Memory B cell (primary cell): ENCODE measurements at places on chromosomes 2 and 18.

- no peak for DNase-seq
- no peak overlapping the region for H3K4me3 ChIP-seq
- H3K36me3 ChIP-seq = no peaks in the 10 kb centered on the region
- peaks cover 5% of the 10 kb centered on the region for H3K27me3 ChIP-seq
- H3K27ac ChIP-seq = no peak overlapping the region
These were observed 69.6 kb upstream of the CD28 start for GRCh38 chr2:203636588-203637470.

GRCh38 chr2:234932591-234933168 lies 19.1 kb upstream of the SH3BP4 start:
- H3K4me3 ChIP-seq = no peak overlapping the region
- peaks cover 17% of the 10 kb centered on the region for H3K27me3 ChIP-seq
- H3K27ac ChIP-seq = no peak overlapping the region
- H3K36me3 ChIP-seq = peaks cover 2% of the 10 kb centered on the region
- DNase-seq = no peak

GRCh38 chr2:204108781-204109295 lies 172.3 kb downstream of the ICOS start:
- DNase-seq = no peak
- no peak overlapping the region for H3K4me3 ChIP-seq
- peaks cover 6% of the 10 kb centered on the region for H3K4me1 ChIP-seq
- peaks cover 15% of the 10 kb centered on the region for H3K27me3 ChIP-seq
- H3K36me3 ChIP-seq = no peaks in the 10 kb centered on the region
- H3K27ac ChIP-seq = no peak overlapping the region

DNA sequence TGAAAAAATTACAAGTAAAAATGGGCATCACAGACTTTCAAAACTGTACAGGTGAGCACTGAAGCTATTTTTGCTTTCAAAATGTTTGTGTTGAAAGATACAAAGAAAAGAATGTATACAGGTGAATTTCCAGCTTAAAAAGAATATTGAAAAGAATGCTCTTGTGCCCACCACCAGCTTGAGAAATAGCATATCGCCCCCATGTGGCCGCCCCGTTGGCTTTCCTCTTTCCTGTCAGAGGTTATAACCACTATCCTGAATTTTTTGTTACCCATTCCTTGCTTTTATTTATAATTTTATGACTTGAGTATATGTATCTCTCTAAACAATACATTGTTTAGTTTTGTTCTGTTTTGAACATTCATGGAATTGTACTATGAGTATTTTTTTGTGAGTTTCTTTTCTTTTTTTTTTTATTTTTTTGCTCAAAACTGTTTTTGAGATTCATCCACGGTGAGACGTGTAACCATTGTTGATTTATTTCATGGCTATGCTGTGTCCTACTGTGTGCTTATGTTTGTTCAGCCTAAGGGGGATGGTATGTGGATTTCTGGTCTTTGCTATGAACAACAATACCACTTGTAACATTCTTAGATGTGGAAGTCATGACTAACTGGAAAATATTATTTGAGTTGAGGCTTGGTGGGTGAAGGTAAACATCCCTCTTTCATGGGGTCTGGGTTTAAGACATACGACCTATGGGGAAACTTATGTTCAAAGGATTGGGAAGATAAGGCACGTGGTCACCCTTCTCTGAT lies 11.6 kb downstream of the TRPM8 start:
- no peak overlapping the region for H3K4me3 ChIP-seq
- no peaks in the 10 kb centered on the region for H3K4me1 ChIP-seq
- DNase-seq = no peak

DNA sequence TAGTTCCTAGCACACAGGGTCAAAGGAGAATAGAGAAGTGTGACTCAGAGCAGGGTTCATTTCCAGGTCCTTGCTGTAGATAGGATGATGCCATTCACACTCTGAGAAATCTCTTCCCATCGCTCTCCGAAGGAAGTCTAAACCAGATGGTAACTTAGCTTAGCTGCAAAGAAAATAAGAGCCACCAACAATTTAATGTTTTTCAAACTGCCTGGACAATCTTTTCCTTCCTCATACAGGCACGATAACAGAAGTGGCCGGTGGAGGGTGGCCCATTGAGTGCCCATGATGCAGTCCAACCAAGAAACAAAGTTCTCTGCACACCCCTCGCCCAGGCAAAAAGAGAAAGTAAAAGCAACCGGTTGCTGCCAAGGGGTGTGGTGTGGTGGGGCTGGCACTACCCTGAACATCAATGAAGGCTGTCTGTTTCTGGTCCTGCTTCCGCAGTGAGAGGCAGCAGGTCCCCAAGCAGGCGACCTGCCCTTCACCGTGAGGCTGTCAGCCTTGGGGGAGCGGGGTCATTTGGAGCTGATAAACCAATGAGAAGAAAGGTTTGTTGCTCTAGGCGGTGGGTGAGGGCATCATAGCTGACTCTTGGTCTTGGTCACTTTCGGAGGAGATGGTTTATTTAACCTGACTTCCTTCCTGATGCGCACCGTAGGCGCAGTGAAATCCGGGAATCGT lies 105.6 kb upstream of the CD302 start:
- peak; percentile 51 for DNase-seq
- peak overlapping the region; percentile 98 for H3K4me3 ChIP-seq
- H3K27me3 ChIP-seq = no peaks in the 10 kb centered on the region

- H3K4me3 ChIP-seq = peak overlapping the region; percentile 6
- peaks cover 24% of the 10 kb centered on the region for H3K36me3 ChIP-seq
- H3K27ac ChIP-seq = peak overlapping the region; percentile 76
- H3K27me3 ChIP-seq = no peaks in the 10 kb centered on the region
- no peak for DNase-seq
These were observed 101.7 kb downstream of the COBLL1 start for GRCh38 chr2:164739966-164740365.

DNA sequence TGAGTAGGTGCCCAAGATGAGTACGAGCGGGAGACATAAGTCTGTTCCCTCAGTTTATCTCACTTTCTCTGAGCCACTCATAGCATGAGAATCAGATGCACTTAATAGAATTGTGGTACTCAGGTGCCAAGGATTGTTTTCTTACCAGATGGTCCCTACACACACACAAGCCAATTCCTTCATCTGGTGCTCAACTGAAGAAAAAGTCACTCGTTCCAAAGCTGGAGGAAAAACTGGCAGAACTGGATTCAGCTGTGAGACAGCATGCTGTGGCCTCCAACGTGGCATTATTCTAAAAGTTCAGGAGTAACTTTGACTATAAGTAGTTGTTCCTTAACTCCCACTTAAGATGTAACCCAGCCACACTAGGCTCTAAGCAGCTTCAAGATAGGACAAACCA lies 33.4 kb upstream of the ABCA12 start:
- DNase-seq = no peak
- H3K36me3 ChIP-seq = no peaks in the 10 kb centered on the region
- H3K27me3 ChIP-seq = no peaks in the 10 kb centered on the region
- H3K4me3 ChIP-seq = no peak overlapping the region
- H3K27ac ChIP-seq = no peak overlapping the region
- peaks cover 5% of the 10 kb centered on the region for H3K4me1 ChIP-seq

- H3K27ac ChIP-seq = no peak overlapping the region
- DNase-seq = no peak
- no peaks in the 10 kb centered on the region for H3K36me3 ChIP-seq
- no peak overlapping the region for H3K4me3 ChIP-seq
These were observed 401.4 kb downstream of the ALK start for GRCh38 chr2:29520001-29520400.

GRCh38 chr2:215900203-215900611 lies 113.1 kb downstream of the MREG start:
- H3K4me3 ChIP-seq = no peak overlapping the region
- no peaks in the 10 kb centered on the region for H3K36me3 ChIP-seq
- peaks cover 5% of the 10 kb centered on the region for H3K27me3 ChIP-seq
- no peak for DNase-seq

GRCh38 chr2:121427187-121427689 lies 103.4 kb upstream of the RNU4ATAC start:
- peaks cover 32% of the 10 kb centered on the region for H3K36me3 ChIP-seq
- H3K4me3 ChIP-seq = no peak overlapping the region
- no peaks in the 10 kb centered on the region for H3K4me1 ChIP-seq
- DNase-seq = no peak

DNA sequence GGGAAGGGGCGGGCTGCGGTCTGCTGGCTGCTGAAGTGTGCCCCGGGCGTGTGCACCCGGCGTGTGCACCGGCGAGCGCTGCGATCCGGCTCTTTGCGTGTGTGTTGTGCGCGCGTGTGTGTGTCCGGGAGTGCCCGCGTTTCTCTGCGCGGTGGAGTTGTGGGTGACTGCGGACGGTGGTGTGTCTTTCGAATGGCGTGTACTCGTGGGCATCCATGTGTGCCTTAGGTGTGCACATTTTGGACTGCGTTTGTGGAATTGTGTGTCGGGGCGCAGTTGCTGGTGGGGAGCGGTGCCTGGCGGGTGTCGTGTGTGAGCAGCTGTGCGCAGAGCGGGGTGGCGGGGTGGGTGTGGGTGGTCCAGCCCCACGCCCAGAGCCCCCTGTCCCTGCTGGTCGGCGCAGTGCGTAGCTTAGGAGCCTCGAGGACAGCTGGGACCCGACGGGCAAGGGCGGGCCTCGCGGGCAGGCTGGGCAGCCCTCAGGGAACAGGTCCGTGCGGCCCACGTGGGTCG lies 533 bp downstream of the HPCAL1 start:
- peak overlapping the region; percentile 99 for H3K4me3 ChIP-seq
- DNase-seq = no peak
- no peaks in the 10 kb centered on the region for H3K27me3 ChIP-seq
- H3K36me3 ChIP-seq = no peaks in the 10 kb centered on the region
- H3K4me1 ChIP-seq = peaks cover 31% of the 10 kb centered on the region
- H3K27ac ChIP-seq = peak overlapping the region; percentile 54

- DNase-seq = no peak
- no peak overlapping the region for H3K4me3 ChIP-seq
- H3K27ac ChIP-seq = no peak overlapping the region
- peaks cover 8% of the 10 kb centered on the region for H3K4me1 ChIP-seq
- no peaks in the 10 kb centered on the region for H3K27me3 ChIP-seq
These were observed 146.2 kb upstream of the MSH6 start for GRCh38 chr2:47636596-47637264.

- no peak overlapping the region for H3K27ac ChIP-seq
- no peak overlapping the region for H3K4me3 ChIP-seq
- H3K27me3 ChIP-seq = peaks cover 22% of the 10 kb centered on the region
- peaks cover 2% of the 10 kb centered on the region for H3K36me3 ChIP-seq
These were observed 56.3 kb upstream of the LAPTM4A start for GRCh38 chr2:20107776-20108175.

- H3K27me3 ChIP-seq = peaks cover 6% of the 10 kb centered on the region
- peaks cover 2% of the 10 kb centered on the region for H3K4me1 ChIP-seq
- no peak overlapping the region for H3K4me3 ChIP-seq
- no peak for DNase-seq
- no peaks in the 10 kb centered on the region for H3K36me3 ChIP-seq
These were observed 40.5 kb downstream of the RDH14 start for GRCh38 chr2:18519914-18520450.

DNA sequence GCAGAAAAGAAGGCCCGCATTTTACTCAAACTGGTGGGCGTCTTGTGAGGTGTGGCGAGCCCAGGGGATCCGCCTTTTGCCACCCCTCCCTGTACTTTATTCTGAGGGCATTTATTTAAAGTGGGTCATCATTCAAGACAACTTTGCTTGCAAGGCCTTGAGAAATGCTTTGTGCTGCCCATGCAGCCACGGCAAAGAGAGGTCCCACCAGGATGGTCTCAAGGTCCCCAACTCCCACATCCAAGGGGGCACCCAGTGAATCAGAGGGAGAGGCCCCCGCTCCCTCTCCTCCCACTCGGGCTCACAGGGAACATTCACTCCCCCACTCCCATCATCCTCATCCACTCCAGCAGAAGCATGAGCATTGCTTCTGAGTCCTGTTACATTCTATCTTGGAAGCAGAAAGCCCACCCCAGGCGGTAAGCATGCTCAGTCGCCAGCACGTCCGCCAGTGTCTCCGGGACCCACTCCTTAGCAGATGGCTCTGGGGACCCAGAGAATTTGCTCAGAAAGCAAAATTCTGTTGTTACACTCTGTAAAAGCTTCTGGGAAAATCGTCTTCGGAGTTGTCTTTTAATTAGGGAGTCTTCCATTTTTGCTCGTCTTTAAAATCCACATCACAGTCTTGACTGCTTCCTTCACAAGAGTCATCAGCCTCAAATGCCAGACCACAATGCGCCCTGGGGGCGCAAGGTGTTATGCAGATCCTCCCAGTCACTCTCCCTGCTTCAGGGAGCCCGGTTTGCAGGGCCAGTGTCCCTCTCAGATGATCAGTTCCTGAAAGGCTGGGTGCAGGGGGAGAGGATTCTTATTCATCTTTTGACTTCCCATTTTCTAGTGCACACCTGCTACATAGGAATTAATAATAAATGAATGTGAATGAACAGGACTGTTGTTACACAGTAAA lies 99.4 kb upstream of the NCK2 start:
- H3K4me3 ChIP-seq = no peak overlapping the region
- no peak for DNase-seq
- no peaks in the 10 kb centered on the region for H3K4me1 ChIP-seq

GRCh38 chr2:229080172-229080571 lies 190.9 kb downstream of the PID1 start:
- H3K27ac ChIP-seq = no peak overlapping the region
- H3K36me3 ChIP-seq = no peaks in the 10 kb centered on the region
- H3K4me1 ChIP-seq = no peaks in the 10 kb centered on the region
- no peaks in the 10 kb centered on the region for H3K27me3 ChIP-seq

DNA sequence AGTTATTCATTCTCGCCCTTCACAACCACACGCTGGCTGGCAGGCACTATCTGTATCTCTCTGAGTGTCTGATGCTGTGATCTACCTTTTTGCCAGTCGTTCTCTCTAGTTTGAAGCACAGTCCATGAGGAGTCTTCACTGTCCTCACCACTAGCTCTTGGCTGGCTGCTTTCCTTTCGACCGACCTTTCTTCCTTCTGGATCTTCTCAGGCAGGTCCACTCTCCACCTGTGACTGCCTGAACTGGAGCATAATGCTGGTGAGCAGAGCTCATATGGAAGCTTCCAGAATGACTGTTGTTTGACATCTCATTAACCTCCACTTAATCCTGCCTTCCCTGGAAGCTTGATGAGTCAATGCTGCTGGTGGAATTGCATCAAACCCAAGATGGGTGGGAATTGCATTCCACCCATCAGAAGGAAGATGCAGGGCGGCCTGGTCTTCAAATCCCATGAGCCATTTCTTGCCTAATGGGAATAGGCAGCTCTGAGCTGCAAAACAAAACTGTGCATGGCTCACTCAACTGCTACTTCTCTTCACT lies 283.5 kb upstream of the HDAC4 start:
- H3K4me3 ChIP-seq = no peak overlapping the region
- DNase-seq = no peak
- no peaks in the 10 kb centered on the region for H3K4me1 ChIP-seq
- peaks cover 11% of the 10 kb centered on the region for H3K27me3 ChIP-seq

DNA sequence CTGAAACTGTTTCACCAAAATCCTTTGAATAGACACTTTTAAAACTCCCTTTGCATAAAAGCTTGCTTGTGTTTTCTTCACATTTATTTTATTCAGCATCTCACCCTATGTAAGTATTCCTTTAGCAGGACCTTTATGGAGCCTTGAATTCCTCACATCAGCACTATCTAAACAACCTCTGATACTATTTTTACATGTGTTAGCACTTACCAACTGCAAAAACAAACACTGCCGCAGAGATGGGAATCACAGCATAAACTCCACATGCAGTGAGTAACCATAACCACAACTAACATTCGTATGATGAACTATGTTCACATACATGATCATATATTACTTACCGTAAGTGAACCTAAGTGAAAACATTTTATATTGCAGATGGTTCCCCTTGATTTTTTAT lies 15.4 kb downstream of the FBXO15 start:
- H3K36me3 ChIP-seq = no peaks in the 10 kb centered on the region
- H3K27ac ChIP-seq = no peak overlapping the region
- no peak for DNase-seq
- H3K4me1 ChIP-seq = no peaks in the 10 kb centered on the region
- no peaks in the 10 kb centered on the region for H3K27me3 ChIP-seq

GRCh38 chr2:144947709-144948037 lies 427.8 kb upstream of the ZEB2 start:
- no peaks in the 10 kb centered on the region for H3K36me3 ChIP-seq
- no peak for DNase-seq
- no peak overlapping the region for H3K4me3 ChIP-seq
- no peaks in the 10 kb centered on the region for H3K4me1 ChIP-seq
- H3K27ac ChIP-seq = no peak overlapping the region
- H3K27me3 ChIP-seq = peaks cover 2% of the 10 kb centered on the region
